Cerebellum (tissue), 4 donors: ENCODE measurements at places on chromosomes 6 and 20.

- no peak for DNase-seq
Observed at GRCh38 chr20:35699957-35700624, 886 bp downstream of the ROMO1 start.

DNA sequence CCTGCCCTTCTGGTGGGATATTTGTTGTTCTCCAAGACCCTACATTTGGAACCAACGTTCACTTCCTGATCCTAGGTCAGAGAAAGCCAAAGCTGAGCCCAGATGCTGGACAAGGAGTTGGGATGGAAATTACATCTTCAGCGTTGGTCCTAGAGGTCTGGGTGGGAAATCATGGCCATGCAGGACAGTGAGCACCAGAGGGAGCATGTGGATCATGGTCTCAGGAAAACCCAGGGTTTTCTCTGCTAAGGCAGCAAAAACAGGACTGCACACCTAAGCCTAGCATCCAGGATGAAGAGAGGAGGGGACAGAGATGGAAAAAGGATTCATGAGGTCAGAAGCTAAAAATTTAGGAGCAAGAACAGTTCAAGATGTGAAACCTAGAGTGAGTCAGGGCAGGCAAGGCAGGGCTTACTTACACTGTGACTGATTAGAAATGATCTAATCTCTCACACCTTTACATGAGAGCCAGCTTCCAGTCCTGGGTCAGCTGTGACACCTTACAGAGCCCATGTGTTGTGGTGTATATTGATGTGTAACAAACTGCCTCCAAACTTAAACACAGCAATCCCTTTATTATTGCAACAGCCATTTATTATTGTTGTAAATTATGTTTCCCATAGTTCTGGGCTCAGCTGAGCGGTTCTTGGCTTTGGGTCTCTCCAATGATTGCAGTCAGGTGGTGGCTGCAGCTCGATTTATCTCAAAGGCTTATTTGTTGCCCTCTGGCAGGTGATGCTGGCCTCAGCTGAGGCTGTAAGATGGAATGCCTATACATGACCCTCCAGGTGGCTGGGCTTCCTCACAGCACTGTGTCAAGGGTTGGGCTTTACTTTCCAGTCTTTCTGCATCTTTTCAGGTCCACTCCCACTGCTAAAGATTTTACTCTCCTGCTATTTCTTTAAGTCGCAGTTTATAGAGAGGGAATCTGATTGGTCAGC, 6.5 kb downstream of the C20orf202 start:
- DNase-seq: no peak

DNA sequence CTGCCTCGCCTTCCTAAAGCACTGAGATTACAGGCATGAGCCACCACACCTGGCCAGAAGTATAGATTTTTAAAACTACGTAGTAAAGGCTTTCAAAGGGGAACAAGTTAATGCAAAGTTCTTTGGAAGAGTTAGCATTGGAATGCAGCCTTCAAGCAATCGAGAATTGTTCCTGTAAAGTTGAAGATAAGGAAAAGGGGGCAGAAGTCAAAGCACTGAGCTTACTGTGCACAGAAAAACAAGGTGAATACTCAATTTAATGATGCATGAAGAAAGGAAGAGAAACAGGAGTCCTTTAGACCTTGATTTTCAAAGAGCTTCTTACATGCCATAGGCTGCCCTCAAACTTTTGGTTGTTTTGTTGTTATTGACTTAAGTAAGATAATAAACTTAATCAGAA, 29.1 kb upstream of the LGSN start:
- no peak for DNase-seq

GRCh38 chr6:145380186-145380585, 355.1 kb downstream of the EPM2A start:
- no peak for DNase-seq

DNA sequence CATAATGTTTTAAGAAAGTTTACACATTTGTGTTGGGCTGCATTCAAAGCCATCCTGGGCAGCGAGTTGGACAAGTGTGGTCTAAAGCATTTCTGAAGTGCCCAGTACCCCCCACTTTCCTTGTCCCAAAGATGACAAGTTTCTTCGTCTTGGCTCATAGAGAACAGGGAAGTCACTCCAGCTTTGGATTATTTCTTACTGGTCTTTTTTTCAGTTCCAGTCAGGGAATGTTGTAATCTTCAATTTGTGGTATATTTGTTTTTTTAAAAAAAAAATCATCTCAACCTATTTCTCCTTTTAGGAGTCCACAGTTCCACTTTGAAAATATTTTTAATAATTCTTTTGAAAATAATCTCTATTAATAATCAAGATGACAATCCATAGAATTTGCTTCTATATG, 34.0 kb downstream of the SLX4IP start:
- no peak for DNase-seq

DNA sequence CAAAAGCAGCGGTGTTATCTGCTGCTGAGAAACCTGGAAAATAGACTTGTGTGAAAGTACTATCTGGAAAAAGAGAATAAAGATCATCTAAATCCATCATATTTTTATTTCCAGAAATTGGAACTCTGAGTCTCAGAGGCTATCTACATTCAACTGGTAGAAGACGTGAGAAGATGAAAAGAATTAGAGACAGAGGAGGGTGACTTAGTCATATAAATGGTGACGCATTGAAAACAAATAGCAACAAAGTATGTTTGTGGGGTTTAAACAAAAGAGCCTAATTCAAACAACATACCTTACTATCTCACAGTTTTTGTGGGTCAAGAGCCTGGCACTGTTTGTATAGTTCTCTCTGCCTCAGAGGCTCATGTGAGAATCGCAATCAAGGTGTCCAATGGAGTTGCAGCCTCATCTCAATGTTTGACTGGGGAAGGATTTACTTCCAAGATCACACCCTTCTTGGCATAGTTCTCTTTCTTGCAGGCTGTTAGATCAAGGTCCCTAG, 757.1 kb upstream of the SLC35B3 start:
- no peak for DNase-seq

GRCh38 chr6:107264357-107264840, 149.1 kb upstream of the BEND3 start:
- no peak for DNase-seq

- no peak for DNase-seq
Observed at GRCh38 chr6:136984578-136984977, 60.2 kb downstream of the IL20RA start.

GRCh38 chr6:163711615-163712565, 297.4 kb downstream of the QKI start:
- DNase-seq: peak; percentile 10

- DNase-seq: no peak
Observed at GRCh38 chr6:15987569-15987968, 141.3 kb upstream of the MYLIP start.

DNA sequence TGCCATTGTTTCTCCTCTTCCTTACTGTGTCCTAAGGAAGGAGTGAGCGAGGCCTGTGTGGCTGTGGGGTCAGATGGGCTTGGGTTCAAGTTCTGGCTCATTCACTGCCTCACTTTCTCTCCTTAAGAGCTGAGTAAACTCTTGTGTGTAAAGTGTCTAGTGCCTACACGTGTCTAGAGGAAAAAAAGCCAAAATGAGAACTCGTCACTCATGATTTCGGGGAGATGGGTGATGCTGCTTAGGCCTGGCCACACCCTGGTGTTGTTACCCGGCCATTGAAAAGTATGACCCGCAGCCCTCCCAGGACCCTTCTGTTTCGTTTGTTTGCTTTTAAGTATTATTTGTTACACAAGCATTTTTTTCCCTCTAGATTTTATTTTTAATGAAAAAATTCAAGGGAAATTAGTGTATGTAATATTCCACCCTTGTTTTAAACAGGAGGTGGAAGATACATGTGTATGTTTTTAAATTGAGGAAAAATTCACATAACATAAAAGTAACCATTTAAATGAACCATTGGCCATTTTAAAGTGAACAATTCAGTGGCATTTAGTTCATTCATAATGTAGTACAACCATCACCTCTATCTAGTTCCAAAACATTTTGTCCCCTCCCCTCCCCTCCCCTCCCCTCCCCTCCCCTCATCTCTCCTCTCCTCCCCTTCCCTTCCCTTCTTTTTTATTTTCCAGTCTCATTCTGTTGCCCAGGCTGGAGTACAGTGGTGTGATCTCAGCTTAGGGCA, 71.0 kb downstream of the CEBPB start:
- DNase-seq: no peak
